Activated CD8-positive, alpha-beta memory T cell treated with anti-CD3 and anti-CD28 coated beads for 4 hours (primary cell): ENCODE measurements at places on chromosomes 13 and 19.

DNA sequence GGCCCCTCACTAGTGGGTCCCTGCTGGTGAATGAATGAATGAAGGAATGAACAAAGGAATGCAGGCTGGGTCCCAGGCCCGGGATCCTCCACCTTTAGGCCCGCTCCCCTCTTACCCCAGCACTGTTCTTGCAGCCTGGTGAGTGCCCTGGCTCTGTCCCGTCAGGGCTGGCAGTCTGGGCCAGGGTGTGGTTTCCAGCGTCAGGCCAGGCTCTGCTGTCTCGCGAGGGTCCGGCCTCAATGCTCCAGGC lies 317 bp downstream of the LYL1 start:
- DNase-seq, result no peak

- DNase-seq, result no peak
Measured at GRCh38 chr13:36888645-36889044, 31.4 kb downstream of the SMAD9 start.

DNA sequence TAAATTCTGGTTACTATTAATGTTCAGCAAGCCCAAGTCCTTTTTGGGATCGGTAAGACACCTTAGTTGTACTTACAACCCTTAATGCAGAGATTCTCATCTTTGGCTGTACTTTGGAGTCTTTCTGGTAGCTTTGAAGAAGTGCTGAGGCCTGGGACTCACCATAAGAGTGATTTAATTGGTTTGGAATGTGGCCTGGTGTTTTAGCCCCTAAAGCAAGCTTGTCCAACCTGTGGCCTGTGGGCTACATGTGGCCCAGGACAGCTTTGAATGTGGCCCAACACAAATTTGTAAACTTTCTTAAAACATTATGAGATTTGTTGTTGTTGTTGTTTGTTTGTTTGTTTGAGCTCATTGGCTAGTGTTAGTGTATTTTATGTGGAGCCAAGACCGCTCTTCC lies 215.3 kb downstream of the ZIC5 start:
- DNase-seq, result no peak

DNA sequence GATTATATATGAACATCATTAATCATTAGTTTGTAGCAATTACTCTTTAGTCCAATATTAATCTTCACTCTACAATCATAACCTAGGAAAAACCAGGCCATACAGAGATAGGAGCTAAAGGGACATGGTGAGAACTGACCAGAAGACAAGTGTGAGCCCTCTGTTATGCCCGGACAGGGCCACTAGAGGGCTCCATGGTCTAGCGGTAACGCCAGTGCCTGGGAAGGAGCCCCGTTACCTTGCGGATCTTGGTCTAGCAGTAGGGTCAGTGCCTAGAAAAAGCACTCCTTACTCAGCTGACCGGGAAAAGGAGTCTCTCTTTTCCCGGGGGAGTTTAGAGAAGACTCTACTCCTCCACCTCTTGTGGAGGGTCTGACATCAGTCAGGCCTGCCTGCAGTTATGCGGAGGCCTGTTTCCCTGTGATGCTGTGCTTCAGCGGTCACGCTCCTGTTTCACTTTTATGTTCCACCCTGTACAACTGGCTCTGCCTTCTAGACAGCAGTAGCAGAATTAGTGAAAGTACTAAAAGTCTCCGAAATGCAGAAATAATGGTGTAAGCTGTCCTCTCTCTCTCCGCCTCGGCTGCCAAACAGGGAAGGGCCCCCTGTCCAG lies 13.8 kb downstream of the OR7D4 start:
- peak; percentile 23 for DNase-seq
